ENCODE measurements at places on chromosomes 11 and 22.

GRCh38 chr11:10477690-10478046, 22.6 kb downstream of the AMPD3 start:
- no peak for DNase-seq

- DNase-seq: no peak
These were observed 31.5 kb downstream of the CYP2R1 start for GRCh38 chr11:14860511-14860910.

DNA sequence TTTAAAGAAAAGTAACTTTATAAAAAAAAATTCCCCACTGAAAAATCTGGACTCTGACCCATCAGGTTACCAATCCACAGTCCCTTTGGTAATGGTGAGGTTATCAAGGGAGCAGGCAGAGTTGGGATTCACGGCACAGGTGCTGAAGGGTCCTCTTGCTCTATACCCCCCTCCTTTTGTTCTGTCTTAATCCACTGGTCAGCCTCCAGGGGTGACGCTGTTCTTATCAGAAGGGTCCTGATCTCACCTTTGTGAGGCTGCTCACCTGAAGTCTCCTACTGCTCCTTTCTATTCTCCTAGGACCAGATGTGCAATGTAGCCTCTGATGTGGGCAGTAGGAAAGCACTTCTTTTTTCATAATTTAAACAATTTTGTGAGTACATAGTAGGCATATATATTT, 80.6 kb upstream of the E2F8 start:
- no peak for DNase-seq

GRCh38 chr11:28715726-28716125, 607.5 kb downstream of the METTL15 start:
- no peak for DNase-seq

- no peak for DNase-seq
These were observed 81.2 kb upstream of the LDLRAD3 start for GRCh38 chr11:35862666-35863065.

- DNase-seq: no peak
These were observed 3.1 kb downstream of the BET1L start for GRCh38 chr11:203945-204586.

DNA sequence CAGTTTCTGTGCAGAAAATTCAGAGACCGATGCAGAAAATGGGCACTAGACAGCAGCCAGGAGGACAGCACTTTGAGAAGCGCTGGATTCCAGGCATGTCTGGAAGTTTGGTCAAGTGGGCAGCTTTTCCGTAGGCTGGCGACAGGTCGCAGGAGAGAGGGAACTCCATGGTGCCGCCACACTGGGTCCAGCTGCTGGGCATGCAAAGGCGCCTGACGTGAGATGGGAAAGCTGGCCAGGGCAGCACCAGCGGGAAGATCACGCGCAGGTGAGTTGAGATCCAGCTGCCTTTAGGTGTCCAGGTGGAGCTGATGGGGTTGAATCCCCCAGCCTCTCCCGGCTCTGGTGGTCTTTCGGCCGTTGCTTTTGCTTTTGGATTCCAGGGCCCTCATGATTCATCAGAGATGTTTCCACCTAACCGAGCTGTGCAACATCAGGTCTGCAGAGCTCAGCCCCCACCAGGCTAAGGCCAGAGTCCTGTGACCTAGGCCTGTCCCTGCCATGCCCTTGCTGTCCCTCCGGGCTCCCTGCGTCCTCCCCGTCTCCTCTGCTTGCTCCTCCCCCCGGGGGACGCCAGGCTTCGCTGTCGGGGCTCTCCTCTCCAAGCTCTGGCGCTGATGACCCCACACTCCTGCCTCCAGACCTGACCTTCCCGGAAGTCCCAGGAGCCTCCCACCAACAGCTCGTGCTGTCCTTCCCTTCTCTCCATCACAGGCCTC, 1001.7 kb downstream of the BRD1 start:
- DNase-seq: no peak

- no peak for DNase-seq
These were observed 22.3 kb downstream of the MMP27 start for GRCh38 chr11:102683277-102683676.

GRCh38 chr11:16096336-16096735, 260.0 kb downstream of the SOX6 start:
- no peak for DNase-seq

DNA sequence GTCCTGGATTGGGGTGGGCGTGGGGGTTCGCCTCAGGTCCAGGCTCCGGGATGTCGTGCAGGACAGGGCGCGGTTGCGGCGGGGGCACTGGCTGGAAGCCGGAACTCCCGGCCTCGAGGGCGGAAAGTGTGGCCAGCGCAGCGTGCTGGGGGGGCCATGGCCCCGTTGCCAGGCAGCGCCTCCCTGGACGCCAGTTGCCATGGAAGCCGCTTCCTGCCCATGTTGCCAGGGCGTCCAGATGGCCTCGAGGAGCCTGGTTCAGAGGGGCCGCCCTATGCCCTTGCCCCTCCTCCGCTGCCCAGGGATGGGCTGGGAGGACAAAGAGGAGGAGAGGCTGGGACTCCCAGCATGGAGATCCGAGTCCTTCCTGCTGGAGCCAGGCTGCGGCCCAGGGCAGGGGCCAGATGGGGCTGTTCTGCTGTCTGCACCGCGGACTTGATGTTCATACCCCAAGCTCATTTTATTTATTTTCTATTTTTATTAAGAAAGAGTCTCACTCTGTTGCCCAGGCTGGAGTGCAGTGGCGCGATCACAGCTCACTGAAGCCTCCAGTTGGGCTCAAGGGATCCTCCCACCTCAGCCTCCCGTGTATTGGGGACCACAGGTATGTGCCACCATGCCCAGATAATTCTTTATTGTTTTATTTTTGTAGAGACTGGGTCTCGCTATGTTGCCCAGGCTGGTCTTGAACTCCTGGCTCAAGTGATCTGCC, 4.6 kb upstream of the CCDC188 start:
- no peak for DNase-seq

- no peak for DNase-seq
These were observed 347.2 kb downstream of the NTM start for GRCh38 chr11:131717616-131718015.

GRCh38 chr11:95716266-95716665, 73.3 kb downstream of the FAM76B start:
- DNase-seq: no peak

GRCh38 chr11:86802146-86802545, 1.8 kb downstream of the PRSS23 start:
- DNase-seq: no peak

DNA sequence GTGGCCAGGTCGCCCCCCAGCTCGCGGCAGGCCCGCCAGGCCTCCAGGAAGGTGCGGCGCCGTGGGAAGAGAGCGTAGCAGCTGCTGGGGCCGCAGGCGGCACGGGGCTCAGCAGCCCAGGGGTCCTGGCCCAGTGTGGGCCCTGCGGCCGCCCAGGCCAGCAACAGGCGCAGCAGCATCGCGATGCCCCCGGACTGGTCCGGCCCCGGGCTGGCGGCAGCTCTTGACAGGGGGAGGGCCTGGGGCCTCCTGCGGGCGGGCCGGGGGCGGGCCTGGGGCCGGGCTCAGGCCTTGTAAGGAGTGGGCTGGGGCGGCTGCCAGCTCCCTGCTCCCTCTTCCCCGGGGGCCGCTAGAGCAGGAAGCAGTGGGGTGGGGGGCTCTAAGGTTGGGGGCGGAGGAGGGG, at the start of gene CD248:
Gene CD248, minus strand, starts transcription at position 196 of the 403 bp plus-strand sequence. Its CDS starts 17 bp downstream, at position 179.
- DNase-seq: no peak

- DNase-seq: peak; percentile 95
These were observed 8.4 kb downstream of the FAM118A start for GRCh38 chr22:45318168-45318557.

- DNase-seq: no peak
These were observed 98.5 kb downstream of the MTNR1B start for GRCh38 chr11:93067881-93068390.

GRCh38 chr11:63769714-63770455, 1.3 kb upstream of the ZFTA start:
- no peak for DNase-seq

DNA sequence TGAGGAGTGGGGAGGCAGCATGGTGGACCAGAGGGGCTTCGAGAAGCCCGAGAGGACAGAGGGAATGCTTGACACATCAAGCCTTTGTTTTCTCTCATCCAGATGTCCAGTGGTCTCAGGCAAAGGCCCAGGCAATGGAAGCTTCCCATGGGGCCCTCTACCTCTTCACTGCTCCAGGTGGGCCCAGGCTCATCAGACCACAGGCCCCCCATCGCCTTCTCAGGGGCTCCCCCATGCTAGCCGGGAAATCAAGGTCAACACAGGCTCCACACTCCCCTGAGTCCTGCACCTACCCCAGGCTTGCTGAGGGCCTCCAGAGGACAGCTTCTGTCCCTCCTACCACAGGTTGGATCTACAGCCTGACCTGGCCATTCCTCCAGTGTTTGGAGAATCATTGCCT, 157.5 kb downstream of the CHST1 start:
- DNase-seq: no peak

DNA sequence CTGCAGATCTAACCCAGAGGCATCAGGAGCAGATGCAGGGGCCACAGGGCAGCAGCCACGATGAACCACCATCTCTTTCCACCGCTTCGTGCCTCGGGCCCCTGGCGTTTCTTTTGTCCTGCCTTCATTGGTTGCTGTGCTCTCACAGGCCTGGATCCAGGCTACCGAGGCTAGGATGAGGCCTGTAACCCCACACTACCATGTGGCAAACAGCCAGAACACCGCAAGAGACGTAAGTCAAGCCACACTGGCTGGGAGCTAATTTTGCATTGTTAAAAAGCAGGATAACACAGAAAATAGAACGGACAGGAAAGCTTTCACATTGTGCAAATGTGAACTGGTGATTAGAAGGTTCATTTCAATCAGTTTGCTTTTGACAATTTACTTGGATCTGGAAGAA, 15.7 kb upstream of the ARFGAP3 start:
- no peak for DNase-seq

DNA sequence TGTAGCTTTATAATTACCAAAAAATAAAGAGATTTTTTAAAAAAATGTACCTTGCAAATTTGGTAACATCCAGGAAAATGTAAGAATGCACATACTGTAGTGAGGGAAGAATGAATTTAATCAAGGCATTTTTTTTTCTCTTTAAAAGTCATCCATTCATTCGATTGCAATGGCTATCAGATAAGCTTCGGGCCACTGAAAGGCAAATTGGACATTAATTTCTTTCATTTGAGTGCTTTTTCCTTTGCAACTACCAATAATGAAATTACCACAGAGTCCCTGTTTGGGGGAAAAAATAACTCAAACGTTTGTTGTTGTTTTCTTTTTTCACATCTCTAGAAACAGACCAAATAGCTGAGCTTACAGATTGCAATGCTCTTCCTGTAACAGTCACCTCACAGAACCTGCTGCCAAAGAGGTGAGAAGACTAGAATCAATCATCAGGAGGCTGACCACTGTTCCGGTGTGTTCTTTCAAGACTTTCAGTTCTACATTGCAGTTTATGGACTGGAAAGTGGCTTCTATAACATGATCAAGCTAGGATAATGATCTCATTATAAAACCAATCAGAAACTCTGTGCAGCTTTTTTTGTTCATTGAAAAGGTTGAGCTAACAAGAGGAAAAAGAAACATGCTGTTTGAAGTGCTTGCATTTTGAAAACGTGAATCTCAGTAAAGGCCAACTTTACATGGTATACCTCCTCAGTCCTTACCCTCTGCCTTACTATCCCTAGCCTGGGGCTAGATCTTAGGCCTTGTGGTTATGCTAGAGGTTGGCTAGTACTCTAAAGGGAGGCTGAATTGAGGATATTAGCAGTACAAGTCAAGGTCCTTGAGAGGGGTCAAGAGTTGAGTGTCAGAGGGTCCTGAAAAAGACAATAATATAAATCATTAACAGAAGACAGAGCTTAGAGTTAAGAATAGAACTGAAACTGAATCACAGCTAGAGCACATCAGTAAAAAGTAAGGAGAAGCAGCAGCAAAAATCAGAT, 1276.1 kb downstream of the LRRC4C start:
- no peak for DNase-seq

DNA sequence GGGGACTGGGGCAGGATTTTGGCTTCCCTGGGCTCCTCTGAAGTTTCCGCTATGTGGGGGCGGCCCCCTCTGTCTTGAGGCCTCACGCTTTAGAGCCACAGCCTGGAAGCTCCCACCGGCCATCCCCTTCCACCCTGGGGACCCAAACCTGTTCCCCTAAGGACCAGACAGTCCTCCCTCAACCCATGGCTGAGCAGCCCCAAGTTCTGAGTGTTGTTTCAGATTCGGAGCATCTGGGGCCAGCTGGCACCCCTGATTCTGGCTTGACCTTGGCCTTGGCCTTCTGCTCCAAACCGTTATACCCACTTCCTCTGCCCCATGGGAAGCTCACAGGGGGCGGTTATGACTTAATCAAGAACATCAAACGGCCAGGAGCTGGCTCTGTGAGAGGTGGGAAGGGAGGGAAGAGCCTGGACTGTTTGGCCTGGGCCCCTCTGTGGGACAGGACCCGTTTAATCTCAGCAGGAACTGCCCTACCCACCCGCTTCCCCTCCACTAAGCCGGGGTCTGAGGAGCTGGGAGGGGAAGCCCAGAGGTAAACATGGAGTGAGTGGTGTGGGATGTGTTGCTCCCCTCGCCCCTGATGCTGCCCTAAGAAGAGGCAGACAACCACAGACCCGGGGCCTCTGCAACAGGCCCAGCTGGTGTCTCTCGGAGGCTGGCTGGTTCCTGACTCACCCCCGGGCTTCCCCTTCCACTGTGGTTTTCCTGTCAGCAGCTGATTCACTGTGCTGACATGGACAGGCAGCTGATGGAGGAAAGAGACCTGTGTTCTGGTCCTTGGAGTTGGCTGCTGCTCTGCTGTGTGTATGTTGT, 3.4 kb downstream of the CD82 start:
- DNase-seq: peak; percentile 95

- no peak for DNase-seq
These were observed 851.1 kb upstream of the FAT3 start for GRCh38 chr11:91373497-91373896.

GRCh38 chr11:35036639-35037038, 102.3 kb upstream of the CD44 start:
- DNase-seq: no peak

DNA sequence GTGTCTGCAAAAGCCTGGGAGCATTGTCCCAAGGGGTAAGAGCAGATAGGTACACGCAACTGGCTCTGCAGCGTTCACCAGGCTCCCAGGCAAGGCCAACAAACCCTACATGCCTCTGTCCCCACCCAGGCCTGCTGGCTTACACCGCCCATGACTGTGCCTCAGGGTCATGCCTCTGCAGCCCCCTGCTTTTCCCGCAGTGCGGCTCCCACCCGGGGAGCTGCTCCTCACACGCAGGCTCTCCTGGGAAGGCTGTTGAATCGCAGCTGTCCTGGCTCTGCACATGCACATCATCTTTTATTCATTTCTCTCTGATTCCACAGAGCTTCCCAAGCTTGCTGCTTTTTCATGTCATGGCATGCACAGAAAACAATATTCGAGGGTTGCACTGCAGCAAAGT, 29.2 kb upstream of the B3GAT1 start:
- DNase-seq: no peak

DNA sequence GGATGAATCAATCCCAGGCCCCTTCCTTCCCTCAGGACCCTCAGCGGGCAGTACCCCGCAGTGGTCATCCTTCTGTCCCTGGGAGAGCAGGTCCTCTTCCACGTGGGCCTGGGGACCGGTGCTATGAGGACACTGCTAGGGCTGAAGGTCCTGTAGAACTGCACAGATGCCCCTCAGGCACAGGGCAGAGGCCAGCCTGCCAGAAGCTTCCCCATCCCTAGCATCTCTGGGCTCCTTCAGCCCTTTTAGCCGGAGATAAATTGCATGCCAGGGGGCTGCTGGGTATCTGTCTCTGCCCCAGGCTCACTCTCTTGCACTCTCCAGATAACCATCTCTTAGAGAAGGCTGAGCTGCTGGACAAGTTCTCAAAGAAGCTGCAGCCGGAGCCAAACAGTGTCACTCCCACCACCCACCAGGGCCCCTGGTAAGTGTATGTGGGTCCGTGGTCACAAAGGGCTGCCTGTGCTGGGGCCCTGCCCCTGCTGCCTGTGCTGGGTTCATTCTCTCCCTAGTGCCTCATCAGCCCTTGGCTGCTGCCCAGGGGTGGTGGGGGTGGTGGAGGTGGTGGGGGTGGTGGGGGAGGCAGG, 2.3 kb downstream of the ATG16L2 start:
- no peak for DNase-seq
